Stimulated activated CD4-positive, alpha-beta T cell treated with anti-CD3 and anti-CD28 coated beads, Interleukin-1b, Interleukin-23, amount 100 ng/mL, for 1 hour (primary cell): ENCODE measurements at places on chromosomes 3 and 15.

GRCh38 chr3:102511639-102512038, 76.8 kb downstream of the ZPLD1 start:
- DNase-seq = no peak

DNA sequence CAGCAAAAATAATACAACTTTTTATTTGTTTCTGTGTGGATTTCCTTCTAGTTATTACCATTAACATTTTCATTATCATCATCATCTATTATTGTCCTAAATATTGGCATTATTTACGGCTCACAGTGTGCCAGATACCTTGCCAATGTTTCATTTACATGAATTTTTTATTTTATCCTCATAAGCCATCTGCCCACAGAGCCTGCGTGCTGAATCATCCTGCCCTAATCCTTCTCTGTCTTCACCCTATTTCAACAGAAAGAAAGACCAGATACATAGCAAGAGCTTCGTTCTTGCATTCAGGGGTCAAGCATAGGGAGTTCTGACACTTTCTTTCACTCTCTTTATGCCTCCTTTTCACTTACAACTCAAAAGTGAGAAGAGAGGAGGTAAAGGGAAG, 82.0 kb downstream of the KCNMB2 start:
- DNase-seq = no peak

DNA sequence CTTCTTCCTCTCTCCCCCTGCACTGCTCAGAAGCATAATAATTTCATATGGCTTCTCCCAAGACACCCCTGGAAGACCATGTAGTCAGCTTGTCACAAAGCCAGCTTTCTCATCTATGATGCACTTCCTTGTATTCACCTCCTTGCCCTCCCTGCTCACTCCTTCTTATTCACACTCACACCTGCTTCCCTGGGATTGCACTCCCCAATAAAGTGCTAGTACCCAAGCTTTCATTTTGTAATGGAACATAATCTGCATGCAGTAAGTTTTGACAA, 76.9 kb upstream of the FRMD4B start:
- no peak for DNase-seq

- DNase-seq = no peak
Measured at GRCh38 chr3:178206521-178206920, 329.7 kb upstream of the KCNMB2 start.

GRCh38 chr15:57237301-57237642, 139.0 kb upstream of the CGNL1 start:
- DNase-seq = no peak

DNA sequence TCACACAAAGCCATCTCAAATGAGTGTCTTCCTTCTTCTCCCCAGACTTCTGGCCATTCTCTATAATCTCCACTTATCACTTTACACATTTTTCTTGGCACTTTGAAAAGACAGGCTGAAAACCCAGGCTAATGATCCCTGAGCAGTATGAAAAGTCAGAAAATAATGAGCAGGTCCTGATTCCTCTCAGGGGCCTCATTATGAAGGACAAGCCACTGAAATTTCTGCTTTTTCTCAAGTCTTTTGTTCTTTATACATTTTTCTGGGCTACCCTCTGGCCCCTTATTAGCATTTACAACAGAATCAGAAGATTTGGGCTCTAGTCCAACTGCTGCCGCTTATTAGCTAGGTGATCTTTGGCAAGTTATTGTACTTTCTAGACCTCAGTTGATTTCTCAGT, 9.5 kb upstream of the ST6GAL1 start:
- DNase-seq = no peak

GRCh38 chr3:20064796-20065564, 24.7 kb downstream of the KAT2B start:
- DNase-seq = no peak

DNA sequence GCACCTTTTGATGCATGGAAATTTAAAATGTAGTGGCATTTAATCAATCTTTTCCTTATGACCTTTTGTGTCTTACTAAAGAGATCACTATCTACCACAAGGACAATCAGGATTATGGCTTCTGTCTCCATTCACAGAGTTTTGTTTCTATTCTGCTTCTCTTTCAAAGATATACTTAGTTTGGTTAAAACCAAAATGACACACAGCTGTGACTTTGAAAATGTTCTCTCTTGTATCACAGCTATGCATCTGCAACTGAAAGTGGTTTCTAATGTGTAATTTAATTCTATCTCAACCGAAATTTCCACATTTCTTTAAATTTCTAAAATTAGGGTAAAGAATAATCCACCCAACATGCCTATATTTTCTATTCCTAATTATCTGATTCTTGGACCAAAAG, 27.7 kb downstream of the HLTF start:
- no peak for DNase-seq

GRCh38 chr3:131749826-131750225, 247.1 kb upstream of the MRPL3 start:
- no peak for DNase-seq

- no peak for DNase-seq
Measured at GRCh38 chr3:128548426-128549282, 55.7 kb upstream of the GATA2 start.

GRCh38 chr3:133037436-133037835, 755 bp upstream of the TMEM108 start:
- no peak for DNase-seq

DNA sequence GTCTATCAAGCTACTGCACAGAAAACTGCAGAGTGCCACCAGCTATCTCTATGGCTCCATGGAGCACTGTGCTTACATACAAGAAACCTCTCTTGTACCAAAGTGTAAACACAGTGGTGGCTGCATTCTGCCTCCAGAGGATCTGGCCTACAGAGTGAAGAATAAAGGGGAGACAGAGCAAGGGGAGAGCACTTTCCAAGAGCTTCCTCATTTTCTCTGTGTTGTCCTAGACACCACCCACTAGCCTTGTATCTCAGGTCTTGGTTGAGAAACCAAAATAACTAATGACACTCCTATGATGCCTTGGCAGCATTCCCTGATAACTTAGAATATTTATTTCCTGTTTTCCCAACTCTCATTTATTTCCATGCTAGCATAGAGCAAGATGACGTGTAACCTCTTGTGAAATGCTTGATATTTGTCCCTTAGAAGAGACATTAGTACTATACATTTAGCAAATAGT, 56.9 kb upstream of the PHLDB2 start:
- DNase-seq = no peak

GRCh38 chr3:47008234-47008796, 28.8 kb downstream of the NBEAL2 start:
- no peak for DNase-seq
